NCI-H748 treated with DMSO at 0.1 percent for 48 hours (cell line): ENCODE measurements at places on chromosomes 11 and 22.

DNA sequence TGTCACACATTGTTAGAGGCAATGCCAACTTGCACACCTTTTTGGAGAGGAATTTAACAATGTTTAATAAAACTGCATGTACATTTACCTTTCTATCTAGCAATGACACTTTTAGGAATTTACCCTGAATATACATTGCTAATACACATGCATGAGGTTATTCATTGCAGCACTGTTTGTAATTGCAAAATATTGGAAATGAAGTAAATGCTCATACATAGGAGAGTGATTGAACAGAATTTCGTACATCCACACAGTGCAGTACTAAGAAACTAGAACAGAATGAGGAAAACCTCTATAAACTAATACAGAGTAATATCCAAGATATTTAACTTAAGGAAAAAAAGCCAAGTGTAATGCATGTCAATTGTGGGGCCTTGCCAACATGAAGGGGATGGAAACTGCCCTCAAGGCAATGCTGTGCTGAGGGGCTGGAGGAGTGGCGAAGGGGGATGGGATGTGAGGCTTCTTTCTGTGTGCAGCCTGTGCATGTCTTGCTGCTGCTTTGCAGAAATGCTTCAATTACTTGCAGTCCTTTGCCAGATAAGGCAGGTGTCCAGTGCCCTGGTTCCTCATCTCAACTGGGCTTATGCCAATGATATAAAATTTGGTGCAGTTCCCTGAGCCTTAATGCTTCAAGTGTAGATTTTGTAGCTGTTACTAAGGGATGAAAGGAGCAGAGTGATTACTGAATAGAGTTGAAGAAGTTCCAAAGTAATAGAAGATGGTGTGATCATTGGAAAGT lies 96.1 kb downstream of the GRIA4 start:
- no peak for DNase-seq

- no peak for DNase-seq
These were observed 19.5 kb downstream of the ZNF74 start for GRCh38 chr22:20413217-20414058.

DNA sequence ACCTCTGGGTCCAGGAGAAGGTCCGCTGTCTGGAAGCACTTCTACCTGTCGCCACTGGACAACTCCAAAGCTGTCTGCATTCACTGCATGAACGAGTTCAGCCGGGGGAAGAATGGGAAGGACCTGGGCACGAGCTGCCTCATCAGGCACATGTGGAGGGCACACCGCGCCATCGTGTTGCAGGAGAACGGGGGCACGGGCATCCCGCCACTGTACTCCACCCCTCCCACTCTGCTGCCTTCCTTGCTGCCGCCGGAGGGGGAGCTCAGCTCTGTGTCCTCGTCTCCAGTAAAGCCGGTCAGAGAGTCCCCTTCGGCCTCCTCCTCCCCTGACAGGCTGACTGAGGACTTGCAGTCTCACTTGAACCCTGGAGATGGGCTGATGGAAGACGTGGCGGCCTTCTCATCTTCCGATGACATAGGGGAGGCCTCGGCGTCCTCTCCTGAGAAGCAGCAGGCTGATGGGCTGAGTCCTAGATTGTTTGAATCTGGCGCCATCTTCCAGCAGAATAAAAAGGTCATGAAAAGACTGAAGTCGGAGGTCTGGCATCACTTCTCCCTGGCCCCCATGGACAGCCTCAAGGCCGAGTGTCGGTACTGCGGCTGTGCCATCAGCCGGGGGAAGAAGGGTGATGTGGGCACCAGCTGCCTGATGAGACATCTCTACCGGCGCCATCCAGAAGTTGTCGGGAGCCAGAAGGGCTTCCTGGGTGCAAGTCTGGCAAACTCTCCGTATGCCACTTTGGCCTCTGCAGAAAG lies 31.0 kb downstream of the ZBED4 start:
- DNase-seq = no peak

DNA sequence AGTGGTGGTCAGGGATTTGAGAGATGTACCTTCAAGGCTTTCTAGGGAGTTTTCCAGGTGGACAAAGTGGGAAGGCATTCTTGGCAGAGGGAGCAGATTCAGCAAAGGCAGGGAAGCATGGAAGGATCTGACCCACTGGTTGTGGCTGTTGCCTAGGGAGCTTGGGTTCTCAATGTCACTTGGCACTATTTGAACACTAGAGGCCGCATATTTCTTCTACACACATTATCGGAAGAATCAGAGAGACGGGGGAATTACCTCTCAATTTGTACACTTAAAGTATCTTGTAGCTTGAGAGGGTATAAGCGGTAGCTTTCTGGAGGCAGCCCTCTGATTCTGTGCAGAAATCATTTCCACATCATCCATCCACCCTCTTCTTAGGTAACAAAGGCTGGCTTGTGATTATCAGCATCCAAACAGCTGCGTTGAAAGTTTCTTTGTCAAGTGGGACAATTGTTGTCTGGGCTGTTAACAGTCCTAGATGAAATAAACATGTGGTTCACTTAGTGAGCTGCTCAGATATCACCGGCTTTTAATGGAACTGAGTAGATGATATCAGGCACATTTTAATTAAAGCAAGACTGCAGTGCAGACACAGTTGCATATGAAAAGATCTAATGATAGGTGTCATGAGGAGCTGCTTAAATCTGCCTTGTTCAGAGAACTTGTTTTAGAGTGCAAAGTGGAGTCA lies 2.6 kb downstream of the NELL1 start:
- DNase-seq = peak; percentile 91

DNA sequence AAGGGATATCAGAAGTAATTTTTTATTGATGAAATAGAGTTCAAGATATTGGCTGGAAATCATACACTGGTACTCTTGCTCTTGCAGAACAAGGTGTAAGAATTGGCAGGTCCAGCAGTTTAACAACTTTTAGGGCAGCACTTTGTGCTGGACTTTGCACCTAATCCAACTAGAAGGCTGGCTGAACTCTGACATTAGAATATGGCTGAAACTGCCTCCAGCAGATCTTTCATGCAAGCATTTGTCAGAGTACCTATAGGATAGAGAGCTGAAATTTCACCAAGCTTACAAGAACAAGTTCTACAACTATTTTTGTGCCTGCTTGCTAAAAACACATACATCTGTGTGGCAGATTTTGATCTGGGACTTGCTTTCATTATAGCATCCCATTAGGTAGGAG lies 17.2 kb downstream of the HPS5 start:
- no peak for DNase-seq
